ENCODE measurements at places on chromosomes 12 and 14.

DNA sequence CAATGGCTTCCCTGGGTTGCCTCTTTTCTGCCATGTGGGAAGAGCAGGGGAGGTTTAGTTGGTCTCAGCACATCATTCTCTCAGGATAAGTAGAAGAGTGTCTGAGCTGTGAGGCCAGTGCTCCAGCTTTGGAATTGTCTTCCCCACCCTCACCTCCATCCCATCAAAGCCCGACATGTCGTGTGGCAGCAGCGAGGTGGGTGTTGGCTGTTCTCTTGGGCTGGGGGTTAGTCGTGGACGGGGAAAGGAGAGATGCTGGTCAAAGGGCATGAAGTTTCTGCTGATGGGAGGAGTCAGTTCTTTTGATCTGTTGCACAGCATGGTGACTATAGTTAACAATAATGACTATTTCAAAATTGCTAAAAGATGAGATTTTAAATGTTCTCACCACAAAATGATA is 404.2 kb downstream of the TMEM121 start:
- no peak for DNase-seq

- peak; percentile 45 for DNase-seq
Observed at GRCh38 chr12:98743362-98743953, 98.4 kb downstream of the APAF1 start.

- DNase-seq: no peak
Observed at GRCh38 chr14:35696119-35696518, 113.0 kb downstream of the RALGAPA1 start.

- peak; percentile 15 for DNase-seq
Observed at GRCh38 chr14:22266142-22266442, 322.9 kb downstream of the DAD1 start.

DNA sequence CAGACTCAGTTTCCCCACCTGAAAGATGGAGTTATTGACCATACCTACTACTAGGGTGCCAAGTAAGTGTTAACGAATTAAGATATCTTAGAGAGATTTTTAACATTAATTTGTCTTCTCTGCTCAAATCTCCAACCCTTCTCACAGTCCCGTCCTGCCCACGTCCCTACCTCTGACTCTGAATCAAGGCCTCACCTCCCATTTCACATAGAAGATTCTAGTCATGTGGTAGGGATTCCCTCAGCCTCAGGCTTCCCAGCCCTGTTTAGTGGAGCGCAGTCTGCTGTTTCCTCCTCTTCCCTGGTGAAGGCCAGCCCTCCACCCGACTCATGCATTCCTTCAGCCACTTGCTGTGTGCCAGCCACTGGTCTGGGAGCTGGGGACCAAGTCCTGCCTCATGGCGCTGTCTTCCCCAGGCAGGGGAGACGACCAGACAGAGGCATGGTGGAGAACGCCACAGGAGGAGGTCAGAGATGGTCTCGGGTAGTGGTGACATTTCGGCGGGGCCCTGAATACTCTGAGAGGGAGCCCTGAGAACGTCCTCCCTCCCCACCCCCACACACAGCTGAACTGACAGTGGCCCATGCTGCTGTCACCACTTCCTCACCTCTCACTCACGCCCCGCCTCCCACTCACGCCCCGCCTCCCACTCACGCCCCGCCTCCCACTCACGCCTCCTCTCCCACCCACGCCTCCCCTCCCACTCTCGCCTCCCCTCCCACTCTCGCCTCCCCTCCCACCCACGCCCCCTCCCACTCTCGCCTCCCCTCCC is 38.8 kb downstream of the TMEM63C start:
- DNase-seq: no peak
